ENCODE measurements at places on chromosomes 3 and 15. TPM values are rescaled to one million over a fixed set of nuclear protein-coding genes. Genes with fewer than 3 reads are reported as not detected.

The MYNN gene
- 14.6 TPM for total RNA-seq

The ZDHHC19 gene
- total RNA-seq = not detected

The CDCP1 gene
- 5.4 TPM for total RNA-seq

The MINAR1 gene
- total RNA-seq = 0.24 TPM

The LSAMP gene
- 19.7 TPM for total RNA-seq

The NPAP1 gene
- total RNA-seq = not detected

The SHC4 gene
- total RNA-seq = not detected

The SLC22A13 gene
- 0.94 TPM for total RNA-seq

The POC1A gene
- 1.3 TPM for total RNA-seq

- no peak for DNase-seq
These were observed 115.8 kb upstream of the FLNB start for GRCh38 chr3:57892423-57892822.

DNA sequence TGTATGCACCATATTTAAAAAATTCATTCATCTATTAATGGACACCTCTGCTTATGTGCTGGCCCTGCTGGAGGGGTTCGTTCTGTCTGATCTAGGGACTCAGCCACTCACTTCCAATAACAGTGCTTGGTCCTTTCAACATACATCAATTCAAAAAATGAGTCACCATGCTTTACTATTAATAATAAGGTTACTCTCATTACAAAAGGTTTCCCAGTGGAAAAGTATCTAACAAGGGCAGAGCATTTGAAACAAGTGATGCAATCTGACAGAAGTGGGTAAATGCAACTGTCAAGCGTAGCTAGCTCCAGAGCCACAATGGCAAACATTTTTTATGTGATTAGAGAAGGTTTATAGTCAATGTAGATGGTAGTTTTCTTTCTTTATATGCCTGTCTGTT lies 67.9 kb upstream of the TNIK start:
- DNase-seq = no peak

DNA sequence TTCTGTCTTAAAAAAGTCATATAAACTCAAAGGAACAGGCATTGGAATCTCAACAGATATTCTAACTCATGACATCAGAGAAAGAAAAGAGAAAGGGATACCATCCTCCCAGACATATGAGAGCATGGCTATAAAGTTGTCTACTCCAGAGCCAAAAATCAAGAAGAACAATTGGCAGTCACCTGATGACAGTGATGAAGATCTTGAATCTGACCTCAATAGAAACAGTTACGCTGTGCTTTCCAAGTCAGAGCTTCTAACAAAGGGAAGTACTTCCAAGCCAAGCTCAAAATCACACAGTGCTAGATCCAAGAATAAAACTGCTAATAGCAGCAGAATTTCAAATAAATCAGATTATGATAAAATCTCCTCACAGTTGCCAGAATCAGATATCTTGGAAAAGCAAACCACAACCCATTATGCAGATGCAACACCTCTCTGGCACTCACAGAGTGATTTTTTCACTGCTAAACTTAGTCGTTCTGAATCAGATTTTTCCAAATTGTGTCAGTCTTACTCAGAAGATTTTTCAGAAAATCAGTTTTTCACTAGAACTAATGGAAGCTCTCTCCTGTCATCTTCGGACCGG lies 35.9 kb downstream of the UNC13C start:
- no peak for DNase-seq

DNA sequence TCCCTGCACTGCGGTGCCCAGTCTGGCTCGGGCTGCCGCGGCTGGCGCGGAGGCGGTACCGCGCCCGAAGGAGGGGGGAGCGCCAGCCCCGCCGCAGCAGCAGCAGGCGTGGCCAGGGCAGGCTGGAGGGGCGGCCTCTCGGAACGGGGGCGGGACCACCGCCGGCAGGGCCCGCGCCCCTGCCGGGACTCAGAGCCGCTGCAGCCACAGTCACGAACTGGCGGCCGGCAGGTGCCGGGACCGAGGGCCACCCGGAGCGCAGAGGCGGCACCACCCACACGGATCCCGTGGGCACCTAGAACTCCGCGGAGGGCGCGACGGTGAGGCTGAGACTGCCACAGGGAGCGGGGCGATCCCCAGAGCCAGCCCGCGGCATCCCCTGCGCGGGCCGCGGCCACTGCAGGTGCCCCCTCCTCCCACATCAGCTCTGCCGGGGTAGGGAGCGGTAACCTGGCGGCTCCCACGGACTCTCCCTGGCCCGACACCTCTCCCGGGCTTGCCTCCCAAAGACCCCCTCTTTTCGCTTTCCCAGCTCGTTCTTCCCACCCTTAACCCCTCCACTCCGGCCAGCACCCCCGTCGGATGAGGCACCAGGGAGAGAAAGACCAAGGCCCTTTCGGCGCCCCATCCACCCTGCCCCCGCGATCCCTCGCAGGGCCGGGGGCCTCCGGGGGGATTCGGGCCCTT lies at the start of gene VWA5B2:
VWA5B2 (plus strand) TSS at position 192 of the 687 bp plus-strand sequence. CDS start 944 bp downstream, outside the sequence.
- DNase-seq = no peak

- DNase-seq = no peak
These were observed 3.0 kb downstream of the INKA1 start for GRCh38 chr3:49805897-49806701.

DNA sequence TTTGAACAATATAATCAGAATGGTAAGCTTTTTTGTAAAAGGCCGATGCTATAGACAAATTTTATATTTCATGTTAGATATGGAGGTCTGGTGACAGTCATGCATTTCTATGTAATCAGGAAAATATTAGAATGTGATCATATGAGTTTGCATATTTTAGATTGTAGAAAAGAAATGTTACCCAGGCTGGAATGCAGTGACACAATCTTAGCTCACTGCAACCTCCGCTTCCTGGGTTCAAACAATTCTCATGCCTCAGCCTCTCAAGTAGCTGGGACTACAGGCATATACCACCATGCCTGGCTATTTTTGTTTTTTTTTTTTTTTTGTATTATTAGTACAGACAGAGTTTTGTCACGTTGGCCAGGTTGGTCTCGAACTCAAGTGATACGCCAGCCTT lies 152.0 kb downstream of the LMLN start:
- DNase-seq = no peak

GRCh38 chr3:55000546-55000945 lies 72.7 kb upstream of the LRTM1 start:
- no peak for DNase-seq

DNA sequence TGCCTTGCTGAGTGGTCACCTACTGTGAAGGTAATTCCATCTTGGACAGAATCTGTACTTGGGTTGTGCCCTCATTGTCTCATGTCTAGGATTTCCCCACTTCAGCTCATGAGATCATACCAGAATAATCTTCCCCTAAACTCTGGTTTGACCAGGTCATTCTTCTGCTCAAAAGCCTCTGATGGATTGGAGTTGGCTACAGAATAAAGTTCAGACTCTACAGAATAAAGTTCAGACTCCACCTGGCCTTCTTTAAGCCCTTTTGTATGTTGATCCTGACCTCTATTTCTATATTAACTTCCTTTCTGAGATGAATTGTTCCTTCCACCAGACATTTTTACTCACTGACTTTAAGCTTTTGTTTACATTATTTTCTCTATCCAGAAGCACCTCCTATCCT lies 6.4 kb upstream of the GLCE start:
- DNase-seq = no peak

- no peak for DNase-seq
These were observed 1237.9 kb downstream of the ROBO2 start for GRCh38 chr3:78277801-78278200.

GRCh38 chr3:46300461-46300789 lies 53.5 kb upstream of the CCR2 start:
- no peak for DNase-seq

- no peak for DNase-seq
These were observed 54.6 kb downstream of the SSUH2 start for GRCh38 chr3:8589880-8590556.

- no peak for DNase-seq
These were observed 66.1 kb downstream of the HMG20A start for GRCh38 chr15:77486542-77487468.

DNA sequence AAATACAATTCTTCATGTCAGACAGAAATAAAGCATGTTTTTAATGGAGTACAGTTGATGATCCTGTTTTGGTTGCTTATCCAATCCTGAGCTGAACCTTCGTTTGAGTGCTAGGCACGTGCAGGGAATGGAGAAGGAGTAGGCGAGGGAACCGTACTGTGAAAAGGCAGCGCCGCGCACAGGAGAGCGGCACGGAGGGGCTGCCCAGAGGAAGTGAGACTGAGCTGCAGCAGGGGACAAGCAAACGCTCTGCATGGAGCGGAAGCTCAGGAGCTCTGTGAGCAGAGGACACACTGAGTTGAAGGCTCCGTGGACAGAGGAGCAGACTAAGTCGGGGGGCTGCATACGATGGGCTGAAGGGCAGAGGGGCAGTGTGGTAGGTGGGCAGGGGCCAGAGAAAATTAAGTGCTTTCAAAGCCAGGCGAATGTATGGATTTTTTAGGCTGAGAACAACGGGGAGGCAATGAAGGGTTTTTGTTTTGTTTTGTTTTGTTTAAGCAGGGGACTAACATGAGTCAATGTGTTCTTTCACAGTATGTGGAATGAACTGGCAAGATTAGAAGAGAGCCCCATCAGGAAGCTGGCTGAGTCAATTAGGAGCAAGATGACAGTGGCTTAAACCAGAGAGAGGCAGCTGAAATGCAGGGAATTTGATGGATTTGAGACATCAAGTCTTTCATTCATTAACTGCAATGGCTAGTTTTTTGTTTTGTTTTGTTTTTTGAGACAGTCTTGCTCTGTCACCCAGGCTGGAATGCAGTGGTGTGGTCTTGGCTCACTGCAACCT lies 23.8 kb upstream of the TM2D3 start:
- no peak for DNase-seq

GRCh38 chr3:51792206-51792605 lies 13.2 kb upstream of the IQCF6 start:
- DNase-seq = no peak

GRCh38 chr3:184005941-184006507 lies 11.7 kb downstream of the ABCC5 start:
- DNase-seq = peak; percentile 25
